ENCODE measurements at places on chromosomes 13 and 19. TPM values are rescaled to one million over a fixed set of nuclear protein-coding genes. Genes with fewer than 3 reads are reported as not detected.
A peak's percentile ranks its signal among the peaks of the same experiment; 100 is the strongest.

ADGRE1 gene
- not detected for polyA plus RNA-seq

MRPL54 gene
- 74.1 TPM for polyA plus RNA-seq

PRKCG gene
- polyA plus RNA-seq, result not detected

METTL21C gene
- polyA plus RNA-seq, result not detected

C3 gene
- 3.5 TPM for polyA plus RNA-seq

ACER1 gene
- polyA plus RNA-seq, result not detected

EXOC3L2 gene
- polyA plus RNA-seq, result 0.06 TPM

SIAH3 gene
- polyA plus RNA-seq, result not detected

DNA sequence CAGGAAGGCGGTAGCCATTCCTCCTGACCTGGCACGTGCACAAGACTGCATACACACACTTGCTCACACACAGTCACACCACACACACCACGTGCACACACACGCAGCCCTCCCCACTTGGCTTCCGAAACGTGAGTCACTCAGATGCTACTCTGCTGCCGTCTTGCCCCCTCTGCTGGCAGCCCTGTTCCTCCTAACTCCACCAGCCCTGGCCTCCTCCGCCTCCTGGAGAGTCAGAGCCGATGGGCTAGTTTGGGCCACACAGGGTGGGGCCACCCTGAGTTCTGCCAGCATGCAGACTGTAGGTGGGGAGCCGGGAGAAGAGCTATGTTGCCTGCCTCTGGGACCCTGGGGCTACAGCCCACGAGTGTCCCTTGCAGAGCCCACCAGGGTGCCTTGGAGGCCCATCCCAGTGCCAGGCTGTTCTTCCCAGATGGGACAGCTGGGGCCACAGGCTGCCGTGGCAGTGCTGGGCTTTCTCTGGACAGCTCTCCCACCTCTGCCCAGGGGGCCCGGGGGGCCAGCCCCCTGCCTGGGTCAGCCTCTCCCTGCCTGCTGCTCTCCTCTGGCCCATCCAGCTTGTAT is 12.1 kb downstream of the PIN1 start:
- H3K4me1 ChIP-seq, result no peaks in the 10 kb centered on the region
- H3K27me3 ChIP-seq, result no peaks in the 10 kb centered on the region
- peak overlapping the region; percentile 62 for H3K27ac ChIP-seq
- peaks cover 5% of the 10 kb centered on the region for H3K36me3 ChIP-seq

GRCh38 chr19:23409392-23410048 is 14.2 kb upstream of the ZNF91 start:
- no peak overlapping the region for H3K27ac ChIP-seq
- no peaks in the 10 kb centered on the region for H3K27me3 ChIP-seq
- H3K36me3 ChIP-seq, result no peaks in the 10 kb centered on the region

DNA sequence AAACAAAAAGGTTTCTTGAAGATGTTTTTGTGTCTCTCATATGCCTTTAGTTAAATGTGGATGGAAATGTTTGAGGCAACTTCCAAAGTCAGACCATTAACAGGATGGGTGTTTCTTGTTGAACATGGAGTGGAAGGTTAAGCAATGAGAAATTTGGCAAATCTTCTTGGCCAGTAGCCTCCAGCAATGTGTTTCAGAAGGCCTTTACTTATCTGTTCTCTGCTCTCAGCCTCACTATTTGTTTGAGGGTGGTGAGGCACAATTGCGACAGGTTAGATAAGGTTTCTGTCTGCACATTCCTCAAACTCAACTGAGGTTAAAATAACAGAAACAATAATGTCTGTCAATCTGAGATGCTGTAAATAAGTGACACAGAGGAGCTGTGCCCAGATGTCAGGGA is 1019.0 kb downstream of the DIAPH3 start:
- no peak for DNase-seq
- H3K27me3 ChIP-seq, result no peaks in the 10 kb centered on the region
- no peaks in the 10 kb centered on the region for H3K4me1 ChIP-seq

DNA sequence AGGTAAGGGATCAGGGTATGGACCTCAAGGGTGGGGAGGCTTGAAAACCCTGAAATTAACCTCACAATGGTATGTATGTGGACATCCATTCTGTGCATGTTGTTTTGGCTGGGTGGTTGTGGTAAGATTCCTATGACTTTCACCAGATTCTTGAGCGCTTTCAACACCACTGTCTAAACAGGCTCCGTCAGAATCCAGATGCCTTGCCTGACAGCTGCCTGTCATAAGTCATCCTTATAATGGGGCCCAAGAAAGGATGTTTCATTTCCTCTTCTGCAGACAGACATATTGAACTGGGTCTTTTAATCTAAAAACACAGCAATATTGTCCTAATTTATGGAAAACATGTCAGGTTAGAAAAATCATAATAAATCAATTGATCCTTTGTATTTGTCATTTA is 41.3 kb downstream of the ALOX5AP start:
- H3K36me3 ChIP-seq, result no peaks in the 10 kb centered on the region
- no peak for DNase-seq
- H3K27me3 ChIP-seq, result peaks cover 16% of the 10 kb centered on the region
- no peaks in the 10 kb centered on the region for H3K4me1 ChIP-seq
- no peak overlapping the region for H3K4me3 ChIP-seq

DNA sequence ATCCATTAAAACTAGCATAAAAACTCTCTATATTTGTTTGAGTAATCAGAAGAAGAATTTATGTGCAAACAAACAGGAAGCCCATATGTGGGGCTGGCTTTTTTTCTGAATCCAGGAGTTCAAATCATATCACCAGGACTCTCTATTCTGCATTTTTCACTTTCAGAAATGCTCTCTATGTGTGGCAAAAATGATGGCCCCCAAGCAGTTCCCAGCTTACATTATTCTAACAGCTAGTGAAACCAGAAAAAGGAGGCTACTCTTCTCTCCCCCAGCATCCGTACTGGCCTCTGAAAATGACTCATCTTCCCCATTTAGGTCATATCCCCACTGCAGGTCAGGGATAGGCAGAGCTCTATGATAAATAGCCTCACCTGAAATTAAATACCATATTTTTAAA is 20.4 kb downstream of the RBM26 start:
- no peak overlapping the region for H3K4me3 ChIP-seq
- no peaks in the 10 kb centered on the region for H3K27me3 ChIP-seq
- H3K4me1 ChIP-seq, result peaks cover 12% of the 10 kb centered on the region
- H3K36me3 ChIP-seq, result no peaks in the 10 kb centered on the region
- no peak overlapping the region for H3K27ac ChIP-seq

DNA sequence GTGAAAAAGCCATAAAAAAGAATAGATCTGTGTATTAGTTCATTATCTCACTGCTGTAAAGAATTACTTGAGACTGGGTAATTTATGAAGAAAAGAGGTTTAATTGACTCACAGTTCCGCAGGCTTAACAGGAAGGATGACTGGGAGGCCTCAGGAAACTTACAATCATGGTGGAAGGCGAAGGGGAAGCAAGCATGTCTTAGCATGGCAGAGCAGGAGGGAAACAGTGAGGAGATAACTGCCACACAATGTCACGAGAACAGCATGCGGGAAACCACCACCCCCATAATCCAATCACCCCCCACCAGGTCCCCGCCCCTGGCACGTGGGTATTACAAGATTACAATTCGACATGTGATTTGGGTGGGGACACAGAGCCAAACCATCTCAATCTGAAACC is 39.1 kb upstream of the EEF1AKMT1 start:
- H3K4me1 ChIP-seq, result peaks cover 38% of the 10 kb centered on the region
- no peak overlapping the region for H3K27ac ChIP-seq
- H3K4me3 ChIP-seq, result no peak overlapping the region
- H3K36me3 ChIP-seq, result peaks cover 5% of the 10 kb centered on the region

DNA sequence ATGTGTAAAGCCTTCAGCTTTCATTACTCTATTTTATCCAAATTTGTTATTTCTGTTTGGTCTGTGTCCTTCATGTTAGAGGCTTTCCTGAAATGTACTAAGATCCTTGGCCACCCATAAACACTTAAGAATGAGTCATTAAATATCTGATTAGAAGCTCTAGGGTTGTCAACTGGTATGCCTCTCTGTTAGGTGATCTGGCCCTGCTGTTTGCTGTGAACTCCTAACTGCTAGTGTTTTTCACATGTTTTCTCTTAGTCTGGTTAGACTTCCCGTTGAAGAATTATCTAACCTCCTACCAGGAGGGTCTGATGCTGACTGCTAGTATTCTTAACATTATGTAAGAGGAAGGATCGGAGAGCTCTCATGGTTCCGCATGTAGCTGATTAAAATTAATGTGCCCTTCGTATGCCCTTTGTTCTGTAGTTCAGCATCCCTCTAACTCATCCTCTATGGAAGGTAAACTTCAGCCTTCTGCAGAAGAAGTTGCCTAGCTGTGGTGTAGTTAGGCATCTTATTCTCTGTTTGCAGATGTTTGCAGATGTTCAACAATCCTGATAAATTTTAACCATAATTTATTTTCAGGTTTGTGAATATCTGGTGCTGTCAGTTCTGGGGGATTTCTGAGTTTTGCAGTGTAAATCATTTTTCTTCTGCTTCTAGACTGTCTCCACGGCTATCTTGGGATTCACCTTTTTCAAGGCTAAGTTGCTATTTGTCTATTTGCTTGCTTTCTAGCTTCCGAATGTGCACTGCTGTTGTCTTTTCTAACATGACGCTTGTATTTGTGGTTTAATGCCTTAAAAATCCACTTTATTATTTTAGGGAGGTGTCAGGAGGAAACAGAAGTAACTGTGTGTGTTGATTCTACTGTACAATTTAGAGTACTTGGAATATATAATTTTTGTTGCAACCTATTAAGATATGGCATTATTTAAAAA is 207.2 kb upstream of the SPRY2 start:
- H3K27me3 ChIP-seq, result no peaks in the 10 kb centered on the region
- no peaks in the 10 kb centered on the region for H3K36me3 ChIP-seq
- DNase-seq, result no peak
- no peak overlapping the region for H3K27ac ChIP-seq
- no peak overlapping the region for H3K4me3 ChIP-seq

GRCh38 chr13:38417727-38418126 is 68.1 kb downstream of the UFM1 start:
- H3K36me3 ChIP-seq, result no peaks in the 10 kb centered on the region
- H3K27ac ChIP-seq, result no peak overlapping the region
- H3K4me3 ChIP-seq, result no peak overlapping the region
- H3K4me1 ChIP-seq, result peaks cover 14% of the 10 kb centered on the region

DNA sequence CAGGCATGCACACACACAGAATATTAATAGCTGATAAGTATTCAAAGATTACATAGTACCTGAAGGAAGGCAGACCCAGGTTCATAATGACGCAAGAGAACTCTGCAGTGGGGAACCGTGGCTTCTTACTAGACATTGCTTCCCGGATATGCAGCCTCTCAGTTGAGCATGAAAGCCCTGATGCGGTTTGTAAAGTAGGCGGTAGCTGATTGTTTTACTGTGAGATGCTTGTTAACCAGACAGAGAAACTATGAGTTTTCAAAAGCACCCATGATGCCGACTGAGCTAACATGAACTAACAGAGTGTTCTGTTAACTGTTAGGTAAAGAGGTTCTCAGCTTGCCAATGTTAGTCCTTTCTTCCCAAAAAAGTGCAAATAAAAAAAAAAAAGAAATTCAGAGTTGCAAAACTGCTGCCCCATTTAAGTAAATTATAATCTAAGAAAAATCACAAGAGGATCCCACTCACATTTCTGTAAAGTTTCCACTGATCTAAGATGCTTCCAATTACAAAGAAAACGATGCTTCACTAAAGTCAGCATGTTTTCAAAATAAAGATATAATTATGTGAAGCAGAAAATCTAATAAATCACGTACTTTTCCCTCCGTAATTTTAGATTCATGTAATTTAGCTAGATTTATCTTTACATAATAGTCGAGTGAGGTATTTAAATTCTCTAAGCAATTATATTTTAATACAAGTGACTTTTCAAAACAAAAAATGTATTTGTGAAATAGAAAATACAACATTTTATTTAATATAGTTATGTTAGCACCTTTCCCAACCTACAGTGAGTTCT is 2.2 kb downstream of the FLT1 start:
- no peak overlapping the region for H3K27ac ChIP-seq
- DNase-seq, result no peak
- H3K27me3 ChIP-seq, result no peaks in the 10 kb centered on the region
- H3K4me3 ChIP-seq, result peak overlapping the region; percentile 74

GRCh38 chr13:90217275-90217674 is 1130.2 kb upstream of the MIR17HG start:
- H3K27ac ChIP-seq, result no peak overlapping the region
- DNase-seq, result no peak
- H3K4me1 ChIP-seq, result no peaks in the 10 kb centered on the region
- no peaks in the 10 kb centered on the region for H3K27me3 ChIP-seq
- no peaks in the 10 kb centered on the region for H3K36me3 ChIP-seq
- H3K4me3 ChIP-seq, result no peak overlapping the region

DNA sequence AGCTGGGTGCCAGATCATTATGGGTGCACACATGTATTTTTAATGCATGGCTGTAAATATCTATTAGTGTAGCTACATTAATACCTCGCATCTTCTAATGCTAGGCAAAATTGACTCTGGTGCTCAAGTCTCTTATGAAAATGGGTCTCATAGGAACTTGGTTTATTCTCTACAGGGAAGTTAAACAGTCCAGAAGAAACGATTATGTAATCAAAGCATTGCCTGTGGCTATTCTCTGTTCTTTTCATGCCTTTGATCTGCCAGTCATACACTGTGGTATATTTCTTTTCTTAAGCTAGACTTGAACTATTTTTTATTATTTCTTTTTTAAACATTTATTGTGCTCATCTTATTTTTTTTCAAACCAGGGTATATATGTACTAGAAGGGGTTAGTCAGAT is 1015.0 kb downstream of the SLITRK1 start:
- no peaks in the 10 kb centered on the region for H3K27me3 ChIP-seq
- no peak overlapping the region for H3K27ac ChIP-seq
- no peak for DNase-seq
- H3K36me3 ChIP-seq, result no peaks in the 10 kb centered on the region
- H3K4me1 ChIP-seq, result no peaks in the 10 kb centered on the region

DNA sequence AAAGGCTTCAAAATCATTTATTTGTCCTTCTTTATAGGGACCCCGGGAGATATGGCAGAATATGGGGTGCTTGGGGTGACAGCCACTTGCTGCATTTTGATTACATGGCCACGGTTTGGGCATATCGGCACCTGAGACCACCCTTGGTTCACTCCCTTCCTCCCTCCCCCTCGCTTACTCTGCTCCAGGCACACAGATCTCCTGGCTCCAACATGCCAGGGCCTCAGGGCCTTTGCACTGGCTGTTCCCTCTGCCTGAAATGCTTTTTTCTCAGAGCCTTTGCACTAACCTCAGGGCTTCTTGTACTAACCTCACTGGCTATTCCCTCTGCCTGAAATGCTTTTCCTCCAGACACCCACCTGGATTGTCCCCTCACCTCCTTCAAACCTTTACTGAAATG is 23.8 kb downstream of the VAV1 start:
- H3K36me3 ChIP-seq, result no peaks in the 10 kb centered on the region
- peaks cover 7% of the 10 kb centered on the region for H3K27me3 ChIP-seq
- no peak for DNase-seq

DNA sequence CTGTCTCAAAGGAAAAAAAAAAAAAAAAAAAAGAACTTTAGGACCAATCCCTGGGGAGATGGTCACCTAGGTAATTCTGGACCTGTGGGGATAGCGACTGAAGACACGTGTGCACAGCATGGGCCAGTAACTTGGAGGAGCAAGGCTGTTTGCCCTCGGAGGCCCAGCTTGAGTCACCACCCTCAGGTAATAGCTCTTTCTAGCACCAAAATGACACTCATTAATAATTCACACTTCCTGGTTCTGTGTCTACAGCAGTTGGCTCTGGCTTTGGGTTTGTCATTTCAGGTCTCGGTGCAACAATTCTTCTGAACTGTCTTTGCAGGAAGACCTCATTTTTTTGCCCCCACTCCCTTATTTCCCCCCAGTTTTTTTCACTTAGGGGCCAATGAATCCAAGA is 3.9 kb upstream of the ATP11A start:
- H3K4me1 ChIP-seq, result no peaks in the 10 kb centered on the region
- no peaks in the 10 kb centered on the region for H3K27me3 ChIP-seq
- DNase-seq, result no peak

GRCh38 chr13:33073338-33073737 is 57.1 kb downstream of the KL start:
- no peak overlapping the region for H3K27ac ChIP-seq
- H3K4me3 ChIP-seq, result no peak overlapping the region
- no peak for DNase-seq
- H3K36me3 ChIP-seq, result no peaks in the 10 kb centered on the region
- H3K4me1 ChIP-seq, result no peaks in the 10 kb centered on the region
